ENCODE measurements at places on chromosomes 2 and 18.

GRCh38 chr2:152278526-152278925, 56.4 kb upstream of the FMNL2 start:
- ATAC-seq = no peak

DNA sequence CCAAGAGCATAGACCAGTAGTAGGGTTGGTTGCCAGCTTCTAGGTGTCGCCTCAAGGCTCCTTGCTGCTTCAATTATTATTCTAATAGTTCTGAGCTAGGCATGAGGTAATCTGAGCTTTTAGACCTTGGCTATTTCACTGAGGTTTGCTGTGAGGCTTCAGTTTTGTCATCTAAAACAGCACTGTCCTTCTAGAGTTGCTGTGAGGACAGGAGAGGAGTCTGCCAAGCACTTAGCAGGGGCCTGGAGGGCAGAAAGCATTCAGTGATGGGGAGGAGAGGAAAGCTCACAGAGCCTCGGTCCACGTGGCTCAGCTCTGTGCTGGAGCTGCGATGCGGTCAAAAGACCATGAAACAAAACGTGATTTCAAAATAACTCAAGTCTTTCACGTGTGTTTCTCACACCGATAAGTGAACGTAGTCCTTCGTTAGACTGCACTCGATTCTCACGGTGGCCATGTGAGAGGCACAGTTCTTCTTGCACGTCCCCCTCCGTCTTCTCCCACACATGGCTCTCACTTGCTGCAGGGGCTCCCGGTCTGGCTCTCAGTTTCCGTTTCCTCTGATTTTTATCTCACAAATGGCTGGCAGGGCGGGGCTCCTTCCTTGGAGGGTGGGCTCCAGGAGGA, 113.7 kb downstream of the B3GNT2 start:
- ATAC-seq = no peak

DNA sequence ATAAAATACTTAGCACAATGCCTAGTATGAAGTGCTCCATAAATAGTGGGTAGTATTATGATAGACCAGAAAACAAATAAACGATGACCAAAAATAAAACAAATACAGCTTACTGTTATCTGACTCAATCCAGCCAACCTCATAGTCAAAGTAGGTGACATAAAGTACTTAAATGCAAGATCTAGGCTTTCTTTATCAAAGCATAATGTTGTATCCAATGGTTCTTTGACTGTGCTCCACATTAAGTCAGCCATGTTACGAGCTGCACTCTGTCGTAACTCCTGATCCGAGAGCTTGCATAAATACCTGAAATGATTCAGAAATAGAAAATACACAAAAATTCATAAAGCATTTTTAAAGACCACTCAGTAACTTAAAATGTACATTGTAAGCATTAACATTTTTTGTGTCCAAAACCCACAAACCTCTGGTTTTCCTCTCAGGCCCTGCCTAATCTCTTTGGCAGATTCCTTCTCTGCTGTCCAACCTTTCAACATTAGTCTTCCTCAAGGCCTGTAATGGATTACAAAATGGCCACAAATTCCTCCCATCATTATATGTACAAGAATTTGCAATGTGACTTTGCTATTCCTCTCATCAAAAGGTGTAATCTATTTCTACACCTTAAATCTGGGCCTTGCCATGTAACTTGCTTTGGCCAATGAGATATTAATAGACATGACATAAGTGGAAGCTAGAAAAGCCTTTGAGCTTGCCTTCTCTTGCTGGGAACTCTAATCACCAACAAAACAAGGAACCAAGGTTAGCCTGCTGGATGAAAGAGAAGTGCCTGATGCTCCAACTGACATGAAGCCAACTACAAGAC, 90.6 kb downstream of the USP34 start:
- ATAC-seq = no peak

DNA sequence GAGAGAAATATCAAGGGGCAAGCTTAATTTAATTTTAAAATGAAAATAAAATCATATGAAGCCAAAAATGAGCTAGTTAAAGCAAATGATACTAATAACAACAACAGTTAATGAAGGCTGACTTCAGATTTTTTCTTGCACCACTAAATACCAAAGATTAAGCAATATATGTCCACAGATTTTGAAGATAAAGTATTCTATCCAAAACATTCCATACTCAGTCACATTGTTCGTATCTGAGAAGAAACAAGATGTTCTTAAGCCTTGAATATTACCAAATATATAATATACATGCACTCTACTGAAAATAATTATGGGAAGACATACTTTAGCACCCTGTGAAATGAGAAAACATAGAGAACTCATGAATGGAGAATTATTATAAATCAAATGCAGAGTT, 593.3 kb upstream of the SYT4 start:
- ATAC-seq = no peak

DNA sequence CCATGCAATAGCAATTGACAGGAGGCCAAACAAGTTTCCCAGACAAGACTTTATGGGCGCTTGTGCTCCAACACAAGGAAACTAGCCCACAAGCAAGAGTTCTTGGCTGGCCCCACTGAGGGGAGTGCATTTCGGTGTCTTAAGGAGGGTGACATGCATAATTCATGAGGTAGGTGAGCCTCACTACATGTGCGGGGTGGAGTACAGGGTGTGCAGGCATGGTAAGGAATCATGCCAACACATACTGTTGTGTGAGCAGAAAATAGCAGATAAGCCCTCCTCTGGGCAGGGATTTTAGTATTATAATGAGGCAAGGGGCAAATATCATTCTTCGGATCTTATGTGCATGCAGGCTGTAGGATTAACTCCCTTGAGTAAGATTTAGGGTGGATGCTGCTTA, 78.7 kb upstream of the SLC1A4 start:
- ATAC-seq = no peak

GRCh38 chr2:84290537-84290936, 168.5 kb downstream of the SUCLG1 start:
- no peak for ATAC-seq

DNA sequence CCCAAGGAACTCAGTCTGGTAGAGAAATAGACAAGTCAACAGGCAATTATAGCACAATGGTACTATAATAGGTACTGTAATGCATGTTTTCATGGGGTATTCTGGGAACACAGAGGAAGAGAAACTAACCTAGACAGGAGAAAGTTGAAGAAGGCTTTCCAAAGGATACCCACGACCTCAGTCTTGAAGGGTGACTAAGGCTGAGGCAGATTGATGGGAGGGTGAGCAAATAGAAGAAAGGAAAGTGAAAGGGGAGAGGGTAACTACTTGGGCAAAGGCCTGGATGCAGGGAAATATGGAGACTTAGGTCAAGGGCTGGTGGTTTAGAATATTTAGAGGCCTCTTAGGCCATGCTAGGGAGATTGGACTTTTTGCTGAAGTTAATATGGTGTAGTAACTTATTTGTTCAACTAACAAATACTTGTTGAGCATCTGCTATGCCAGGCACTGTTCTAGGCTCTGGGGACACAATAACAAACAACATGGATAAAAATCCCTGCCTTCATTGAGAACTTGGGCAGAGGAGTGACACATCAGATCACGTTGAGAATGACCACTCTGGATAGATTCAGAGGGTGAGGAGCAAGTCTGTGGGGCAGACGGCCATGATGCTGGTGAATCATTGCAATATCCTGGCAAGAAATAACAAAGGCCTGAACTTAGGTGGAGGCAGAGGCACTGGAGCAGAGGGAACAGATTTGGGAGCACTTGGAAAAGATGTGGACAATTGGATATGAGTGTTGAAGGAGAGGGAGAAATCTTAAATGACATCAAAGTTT, 56.4 kb downstream of the PLB1 start:
- ATAC-seq = no peak
